ENCODE measurements at places on chromosomes 16 and 17. TPM values are rescaled to one million over a fixed set of nuclear protein-coding genes. Genes with fewer than 3 reads are reported as not detected.

DNA sequence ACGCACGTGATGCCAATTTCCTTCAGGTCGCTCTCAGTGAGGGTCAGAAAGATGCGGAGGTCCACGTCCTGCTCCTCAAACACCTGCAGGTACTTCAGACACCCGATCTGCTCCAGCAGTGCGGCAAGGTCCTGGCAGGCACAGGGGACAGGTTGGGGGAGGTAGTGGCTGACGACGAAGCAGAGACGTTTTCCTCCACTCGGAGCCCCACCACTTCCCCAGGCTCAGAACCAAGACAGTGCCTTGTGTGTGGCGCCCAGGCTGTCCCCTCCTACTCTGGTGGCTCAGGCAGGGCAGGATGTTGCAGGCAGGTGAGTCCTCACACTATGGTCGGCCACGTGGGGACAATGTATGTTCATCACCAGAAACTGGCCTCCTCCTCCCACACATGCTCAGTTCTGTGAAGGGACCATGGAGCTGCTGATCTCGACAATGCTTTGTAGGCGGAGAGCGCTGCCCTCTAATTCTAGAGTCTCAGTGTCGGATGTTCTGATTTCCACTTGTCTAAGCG, 5.7 kb downstream of the NUDT16L1 start:
- DNase-seq, result no peak

GRCh38 chr17:8001976-8002720, at the start of gene GUCY2D:
Gene GUCY2D (plus strand): TSS chr17:8002615. CDS start chr17:8003048, 433 bp downstream.
- no peak for DNase-seq

GRCh38 chr17:75752802-75753513, 12.0 kb downstream of the GALK1 start:
- DNase-seq, result no peak

GRCh38 chr17:8123695-8124349, at the start of gene HES7:
Gene HES7 (minus strand): TSS chr17:8124106. CDS start chr17:8124084, 22 bp downstream.
- no peak for DNase-seq

GRCh38 chr17:74987909-74988711, 678 bp downstream of the CDR2L start:
- peak; percentile 73 for DNase-seq

- DNase-seq, result no peak
Observed at GRCh38 chr17:44159519-44160210, 10.8 kb upstream of the ASB16 start.

- DNase-seq, result no peak
Observed at GRCh38 chr16:87047221-87048037, 269.8 kb downstream of the C16orf95 start.

Gene KRT24
- polyA plus RNA-seq, result not detected

DNA sequence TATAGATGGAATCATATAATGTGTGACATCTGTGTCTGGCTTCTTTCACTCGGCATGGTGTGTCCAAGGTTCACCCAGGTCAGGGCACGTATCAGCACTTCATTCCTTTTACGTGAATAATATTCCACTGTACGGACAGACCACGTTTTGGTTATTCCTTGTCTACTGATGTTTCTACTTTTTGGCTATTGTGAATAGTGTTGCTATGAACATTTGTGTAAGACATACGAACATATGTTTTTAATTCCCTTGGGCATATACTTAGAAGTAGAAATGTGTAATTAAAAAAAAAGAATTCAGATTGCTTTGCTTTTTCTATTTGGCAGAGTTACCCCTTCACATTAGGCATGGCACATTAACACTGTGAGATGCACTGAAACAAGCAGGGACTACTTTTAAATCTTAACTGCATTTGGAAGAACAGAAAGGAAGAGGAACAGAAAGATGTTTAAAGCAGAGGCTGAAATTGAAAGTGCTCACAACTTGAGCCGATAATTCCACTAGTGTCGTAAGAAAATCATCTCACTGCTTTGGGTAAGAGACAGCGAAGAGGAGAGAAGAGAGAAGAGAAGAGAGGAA, 105.3 kb downstream of the VPS53 start:
- no peak for DNase-seq

DNA sequence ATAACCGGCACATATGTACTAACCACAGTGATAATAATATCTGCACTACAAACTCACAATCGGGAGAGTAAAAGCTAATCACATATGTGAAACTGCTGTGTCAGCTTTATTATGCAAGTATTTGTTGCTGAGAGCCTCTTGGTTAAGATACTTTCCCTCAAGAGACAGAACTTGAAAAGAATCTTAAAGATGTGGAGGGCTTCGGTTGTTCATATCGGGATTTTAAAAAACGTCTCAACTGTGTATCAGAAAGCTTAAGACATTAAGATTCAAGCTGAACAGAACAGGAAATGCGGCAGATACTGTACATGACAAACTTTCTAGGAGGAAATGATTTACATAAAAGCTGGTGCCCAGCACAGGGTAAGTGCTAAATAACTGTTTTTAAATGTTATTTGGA, 27.5 kb upstream of the HLF start:
- DNase-seq, result no peak

Gene DLX4
- polyA plus RNA-seq, result 0.14 TPM

- DNase-seq, result no peak
Observed at GRCh38 chr16:12132290-12132689, 155.8 kb downstream of the SNX29 start.

DNA sequence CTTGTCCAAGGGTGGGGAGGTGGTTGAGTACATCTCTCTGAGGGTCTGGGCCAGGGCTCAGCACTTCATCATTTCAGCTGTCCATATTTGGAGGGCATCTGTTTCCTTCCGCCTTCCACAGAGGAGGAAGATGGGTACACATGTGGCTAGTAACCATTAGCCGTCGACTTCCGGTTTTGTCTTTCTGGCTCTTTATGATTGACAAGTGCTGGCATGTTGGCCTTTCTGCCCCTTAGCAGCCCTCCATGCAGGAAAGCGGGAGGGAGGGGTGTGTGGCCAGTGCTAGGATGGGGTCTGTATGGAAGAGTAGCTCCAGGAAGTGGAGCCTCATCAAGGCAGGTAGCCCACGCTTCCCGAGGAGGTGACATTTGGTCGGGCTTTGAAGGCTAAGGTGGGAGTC, 69.6 kb downstream of the RAI1 start:
- no peak for DNase-seq

GRCh38 chr17:8121681-8122421, 2.1 kb downstream of the HES7 start:
- DNase-seq, result peak; percentile 73

All from mammary epithelial cell (primary cell).